NB4 (cell line): ENCODE measurements at places on chromosomes 2 and 18.
A peak's percentile ranks its signal among the peaks of the same experiment; 100 is the strongest.

DNA sequence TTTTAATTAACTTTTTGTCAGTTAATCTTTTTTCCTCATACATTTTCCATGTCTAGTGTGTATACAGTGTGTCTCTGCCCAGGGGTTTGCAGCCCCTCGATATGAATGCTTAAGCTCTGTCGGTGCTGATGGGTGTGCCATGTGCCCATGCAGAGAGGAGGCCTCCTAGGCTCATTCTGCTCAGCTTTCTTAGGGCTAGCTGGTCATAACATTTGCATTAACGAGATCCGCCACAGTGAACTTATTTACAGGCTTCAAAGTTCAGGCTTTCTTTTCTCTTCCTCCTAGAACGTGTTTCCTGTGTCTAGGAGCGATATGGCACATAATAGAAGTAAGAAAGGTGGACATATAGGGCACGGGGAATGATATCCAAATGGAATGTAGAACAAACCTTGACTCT, 783.3 kb downstream of the PLCL1 start:
- no peak for DNase-seq

GRCh38 chr2:224933431-224933830, 108.8 kb downstream of the DOCK10 start:
- DNase-seq: no peak

GRCh38 chr2:208172125-208172524, 8.7 kb upstream of the CRYGA start:
- DNase-seq: peak; percentile 56

- no peak for DNase-seq
Measured at GRCh38 chr2:198700319-198700718, 757.4 kb downstream of the SATB2 start.

- DNase-seq: no peak
Measured at GRCh38 chr2:170139276-170139967, 38.5 kb upstream of the MYO3B start.

DNA sequence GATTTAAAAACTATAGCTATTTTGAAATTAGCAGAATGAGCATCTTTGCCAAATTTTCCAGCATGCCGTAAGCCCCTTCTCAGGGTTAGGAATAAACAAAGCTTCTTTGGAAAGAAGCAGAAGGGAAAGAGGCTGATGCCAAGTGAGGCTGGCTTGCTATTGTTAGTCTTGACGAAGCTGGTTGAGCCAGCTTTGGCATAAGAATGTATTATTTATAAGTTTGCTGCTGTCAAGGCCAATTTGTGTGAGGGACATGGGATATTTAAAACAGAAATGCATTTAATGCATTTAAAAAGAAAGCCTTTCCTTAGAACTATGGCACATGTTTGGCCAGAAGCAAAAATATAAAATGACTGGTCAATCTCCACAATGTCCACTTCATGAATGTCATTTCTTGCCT, 52.5 kb upstream of the TTN start:
- DNase-seq: no peak

GRCh38 chr2:96733931-96734330, 5.9 kb downstream of the LMAN2L start:
- no peak for DNase-seq

- no peak for DNase-seq
Measured at GRCh38 chr2:96727431-96727830, 12.4 kb downstream of the LMAN2L start.

DNA sequence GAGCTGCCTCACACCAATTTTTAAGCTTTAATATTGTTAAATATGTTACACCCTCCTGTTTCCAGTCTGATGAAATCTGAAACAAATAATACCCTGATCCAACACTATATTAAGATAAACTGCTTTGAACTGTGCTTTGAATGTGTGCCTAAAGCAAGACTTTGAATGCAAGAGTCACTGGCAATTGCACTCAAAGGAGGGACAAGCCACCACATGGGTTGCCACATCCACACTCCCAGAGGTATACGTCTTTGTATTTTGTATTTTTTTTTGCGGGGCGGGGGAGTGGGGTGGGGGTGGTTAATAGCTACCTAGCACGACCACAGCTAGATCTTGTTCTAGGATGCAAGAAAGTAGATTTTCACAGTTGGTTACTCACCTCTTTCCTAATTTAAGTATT, 1.8 kb upstream of the ZEB2 start:
- peak; percentile 78 for DNase-seq

DNA sequence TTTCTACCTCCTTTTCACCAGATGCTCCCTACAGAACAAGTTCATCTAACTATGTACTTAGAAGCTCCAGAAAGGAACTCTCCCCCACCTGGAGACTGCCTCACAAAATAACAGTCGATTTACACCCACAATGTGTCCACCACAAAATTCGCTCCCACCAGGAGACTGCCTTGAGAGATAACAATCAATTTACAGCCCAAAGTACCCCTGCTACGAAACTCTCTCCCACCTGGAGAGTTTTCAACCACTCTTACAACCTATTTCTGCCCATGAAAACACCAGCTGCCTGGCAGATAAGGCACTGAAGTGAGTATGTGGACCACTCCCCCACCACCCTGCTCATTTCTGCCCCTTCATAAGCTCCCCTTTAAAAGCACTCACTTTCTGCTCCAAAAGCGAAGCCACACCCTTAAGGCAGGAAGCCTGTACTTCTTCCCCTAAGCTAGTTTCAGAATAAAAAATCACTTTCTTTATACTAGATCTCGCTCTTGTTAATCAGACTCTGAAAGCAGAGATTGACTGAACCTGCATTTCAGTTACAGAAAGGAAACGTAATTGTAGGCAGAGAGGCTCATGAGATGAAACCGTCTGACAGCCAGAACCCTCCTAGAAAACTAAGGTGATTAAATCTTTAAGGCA, 94.4 kb upstream of the RBBP8 start:
- DNase-seq: no peak

GRCh38 chr18:56165601-56166355, 472.6 kb downstream of the TXNL1 start:
- DNase-seq: no peak

GRCh38 chr2:144944546-144945220, 424.8 kb upstream of the ZEB2 start:
- peak; percentile 25 for DNase-seq

DNA sequence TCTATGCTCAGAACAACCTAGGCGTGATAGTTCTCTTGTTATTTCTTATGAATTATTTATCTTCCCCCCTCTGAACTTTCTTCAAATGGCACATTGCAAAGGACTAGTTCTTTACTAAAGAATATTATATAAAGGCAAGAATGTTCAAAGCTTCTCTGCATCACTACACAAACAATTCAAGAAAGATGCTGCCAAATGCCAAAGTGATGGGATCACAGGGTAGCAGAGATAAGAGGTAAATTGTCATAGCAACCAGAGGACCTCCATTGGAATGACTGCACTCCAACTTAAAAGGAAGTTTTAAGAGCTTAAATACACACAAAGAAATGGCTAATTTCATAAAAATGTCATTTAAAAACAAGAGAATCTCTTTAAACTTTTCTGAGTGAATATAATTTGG, 72.8 kb downstream of the AQP4 start:
- DNase-seq: no peak

DNA sequence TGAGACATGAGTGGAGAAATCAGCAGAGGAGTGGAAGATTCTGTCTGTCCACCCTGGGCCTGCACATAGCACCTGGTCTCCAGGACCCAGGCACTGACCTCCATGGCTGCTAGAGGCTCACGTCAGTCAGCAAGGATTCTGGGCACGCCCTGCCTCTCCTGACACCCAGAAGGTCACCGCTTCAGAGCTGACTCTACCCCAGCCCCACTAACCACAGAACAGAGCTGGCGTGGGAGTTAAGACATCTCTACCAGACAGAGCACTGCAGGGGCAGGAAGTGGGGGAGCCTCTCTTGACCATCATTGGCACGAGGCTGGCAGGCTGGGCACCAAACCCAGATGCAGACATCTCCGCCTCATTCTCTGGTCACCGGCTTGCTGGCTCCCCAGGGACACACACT, 3.0 kb downstream of the ADCY3 start:
- DNase-seq: peak; percentile 85

GRCh38 chr2:37080266-37080665, 3.9 kb downstream of the HEATR5B start:
- peak; percentile 12 for DNase-seq

GRCh38 chr2:239516954-239517305, 116.1 kb upstream of the HDAC4 start:
- no peak for DNase-seq

DNA sequence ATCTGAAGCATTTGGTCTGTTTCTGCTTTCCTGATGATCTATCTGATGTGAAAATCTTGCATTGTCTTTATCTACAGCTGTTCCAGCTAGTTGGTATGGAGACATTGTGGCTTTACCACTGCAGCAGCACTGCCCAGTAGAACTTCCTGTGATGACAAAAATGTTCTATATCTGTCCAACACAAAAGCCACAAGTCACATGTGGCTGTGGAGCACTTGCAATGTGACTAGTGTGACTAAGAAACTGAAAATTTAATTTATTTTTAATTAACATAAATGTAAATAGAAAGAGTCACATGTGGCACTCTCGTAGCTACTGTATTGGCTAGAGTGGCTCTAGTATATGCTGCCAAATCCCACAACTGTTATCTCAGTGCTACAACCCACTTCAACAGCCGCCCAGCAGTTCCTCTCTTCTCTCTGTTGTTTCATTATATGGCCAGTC, 425.7 kb downstream of the SETBP1 start:
- DNase-seq: peak; percentile 91

GRCh38 chr2:33448220-33448899, 28.1 kb upstream of the RASGRP3 start:
- DNase-seq: peak; percentile 67

DNA sequence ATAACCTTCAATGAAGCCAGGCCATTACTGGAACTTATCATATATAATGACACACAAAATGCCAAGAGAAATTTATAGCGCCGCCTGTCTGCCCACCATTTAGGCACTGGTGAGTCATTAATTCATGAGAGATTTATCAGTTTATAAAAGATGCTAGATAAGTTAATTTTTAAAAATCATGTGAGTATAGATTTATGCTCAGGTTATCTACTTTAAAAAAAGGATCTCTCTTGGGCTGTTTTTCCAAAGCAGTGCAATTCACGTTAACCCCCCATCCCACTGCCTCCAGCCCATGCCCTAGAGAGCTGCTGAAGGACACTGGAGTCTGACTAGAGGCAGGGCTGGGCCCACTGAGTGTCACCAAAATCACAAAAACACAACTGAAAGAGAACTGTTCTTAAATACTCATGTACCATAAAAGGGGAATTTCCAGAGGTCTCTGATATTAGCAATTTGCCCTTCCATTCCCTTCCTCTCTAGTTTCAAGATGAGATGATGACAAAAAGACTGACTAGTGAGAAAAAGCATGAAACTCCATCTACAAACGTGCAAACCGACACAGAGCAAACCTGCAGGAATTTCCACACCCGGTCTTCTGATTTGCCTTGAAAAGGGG, 160.8 kb downstream of the BCL2 start:
- DNase-seq: no peak

DNA sequence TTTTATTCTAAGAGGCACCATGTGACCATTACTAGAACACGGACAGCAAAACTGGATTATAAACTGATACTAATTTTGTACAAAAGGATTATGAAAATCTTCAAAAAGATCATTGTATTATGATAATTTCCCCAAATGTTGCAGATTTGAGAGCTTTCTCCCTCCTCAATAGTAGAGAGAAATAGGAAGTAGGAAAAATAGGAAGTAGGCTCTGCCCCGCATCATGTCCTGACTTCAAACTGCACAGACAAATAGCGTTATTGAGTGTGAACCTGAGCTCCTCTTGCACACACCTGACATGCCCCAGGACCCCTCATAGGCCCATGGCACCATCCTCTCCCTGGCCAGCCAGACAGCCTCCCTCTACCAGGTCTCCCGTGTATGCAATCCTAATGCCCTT, 25.4 kb downstream of the CHRNA1 start:
- no peak for DNase-seq

DNA sequence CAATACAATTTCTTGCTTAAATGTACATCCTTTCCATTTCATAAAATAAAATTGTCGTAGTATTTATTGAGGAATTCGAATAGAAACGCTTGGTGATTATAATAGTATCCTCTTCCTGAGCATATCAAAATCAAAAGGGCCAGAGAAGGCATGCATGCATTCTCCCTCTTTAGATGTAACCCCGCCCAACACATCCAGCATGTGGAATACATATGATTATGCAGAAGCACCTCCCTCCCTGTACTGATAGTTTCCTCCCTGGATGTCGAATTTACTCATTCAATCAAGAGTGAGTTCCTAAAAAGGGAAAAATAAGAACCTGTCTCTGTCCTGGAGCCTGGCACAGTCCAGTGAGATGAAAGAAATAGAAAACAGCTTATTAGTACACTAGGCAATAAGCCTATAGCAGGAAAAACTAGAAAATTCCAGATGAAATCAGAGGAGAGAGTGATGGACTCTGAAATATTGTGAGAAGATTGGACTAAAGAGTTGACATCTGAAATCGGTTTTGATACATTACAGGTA, 262.9 kb downstream of the RDH14 start:
- no peak for DNase-seq

GRCh38 chr2:240567872-240568677, at the start of gene RNPEPL1:
Gene RNPEPL1, plus strand, starts transcription at chr2:240568484. Its CDS starts 103 bp downstream, at chr2:240568587.
- DNase-seq: peak; percentile 60

DNA sequence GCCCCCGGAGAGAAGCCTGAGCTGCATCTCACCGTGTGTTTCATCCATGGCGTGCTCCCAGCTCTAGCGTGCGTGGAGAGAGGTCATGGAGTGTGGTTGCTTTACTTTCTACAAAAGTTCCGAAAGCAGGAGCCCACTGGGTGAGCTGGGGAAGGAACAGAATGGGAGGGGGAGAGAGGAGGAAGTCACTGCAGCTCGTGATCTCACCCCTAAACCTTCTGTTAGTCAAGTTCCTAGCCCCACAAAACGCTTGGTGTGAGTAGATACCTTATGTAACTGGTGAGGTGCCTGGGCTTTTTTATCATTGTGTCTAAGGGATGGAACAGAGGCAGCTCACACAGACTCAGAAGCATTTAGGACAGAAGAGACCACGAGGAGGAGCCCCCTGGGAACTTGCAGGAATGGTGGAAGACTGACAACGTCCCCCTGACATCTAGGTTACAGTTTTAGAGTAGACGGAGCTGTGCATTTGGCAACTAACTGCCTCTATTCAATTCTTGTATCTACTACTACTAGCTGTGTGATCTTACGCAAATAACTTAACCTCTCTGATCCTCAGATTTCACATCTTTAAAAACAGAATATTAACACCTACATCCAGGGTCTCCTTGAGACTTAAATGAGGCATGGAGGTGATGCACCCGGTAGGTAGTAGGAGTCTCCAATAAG, 123.3 kb downstream of the ARL4C start:
- DNase-seq: no peak

- DNase-seq: peak; percentile 32
Measured at GRCh38 chr2:89833116-89833779, 1141.8 kb downstream of the RPIA start.
